ENCODE measurements at places on chromosomes 4 and X.

GRCh38 chr4:108360754-108361445, 192.2 kb upstream of the LEF1 start:
- no peak for DNase-seq

DNA sequence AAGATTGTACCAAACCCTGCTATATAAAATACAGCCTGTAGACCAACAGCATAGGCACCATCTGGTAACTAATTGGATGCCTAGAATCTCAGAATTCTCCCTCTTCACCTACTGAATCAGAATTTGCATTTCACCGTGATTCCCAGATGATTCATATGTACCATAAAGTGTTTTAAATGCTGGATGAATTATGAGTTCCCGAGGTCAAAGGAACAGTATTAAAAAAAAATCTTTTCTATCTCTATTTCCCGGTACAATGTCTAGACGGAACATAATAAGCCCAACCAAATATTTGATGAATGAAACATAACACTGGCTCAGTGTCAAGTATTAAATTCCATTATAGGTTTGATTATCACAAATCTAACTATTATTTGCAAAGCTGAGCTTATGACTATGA, 280.0 kb downstream of the ANKRD50 start:
- no peak for DNase-seq

- DNase-seq, result no peak
Measured at GRCh38 chrX:106952089-106952488, 31.9 kb downstream of the CLDN2 start.

DNA sequence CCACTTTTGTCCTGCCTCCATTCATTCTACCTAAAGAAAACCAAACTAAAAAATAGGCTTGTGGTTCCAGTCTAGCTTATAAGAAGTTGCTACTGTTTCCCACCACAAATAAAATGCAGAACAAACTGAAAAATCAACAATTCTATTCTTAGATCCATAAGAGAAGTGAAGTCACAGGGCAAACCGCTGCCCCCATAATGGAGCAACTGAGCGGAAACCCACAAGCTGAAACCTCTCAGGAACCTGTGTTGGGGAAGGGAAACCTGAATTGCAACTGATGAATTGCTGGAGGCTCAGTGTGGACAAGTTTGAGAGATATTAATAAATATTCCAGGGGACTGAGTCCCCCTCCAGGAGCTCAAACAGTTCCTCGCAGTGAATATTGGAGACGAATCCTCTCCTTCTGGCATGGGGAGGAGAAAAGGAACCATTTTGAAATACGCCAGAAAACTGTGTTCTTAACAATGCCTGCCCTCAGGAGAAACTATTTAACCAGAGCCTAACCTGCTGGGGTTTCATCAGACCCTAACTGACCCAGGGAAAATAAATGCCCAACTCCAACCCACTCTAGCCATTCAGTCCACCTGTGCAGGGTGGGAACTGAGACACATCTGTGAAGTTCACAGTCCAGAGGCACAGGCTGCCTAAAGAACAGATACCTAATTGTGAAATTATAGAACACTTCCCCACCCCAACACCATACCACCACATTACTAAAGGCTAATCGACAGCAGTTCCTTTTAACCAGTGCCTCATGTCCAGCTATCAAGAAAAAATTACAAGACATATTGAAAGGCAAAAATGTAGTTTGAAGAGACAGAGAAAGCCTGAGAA, 22.8 kb upstream of the SH3RF1 start:
- no peak for DNase-seq

DNA sequence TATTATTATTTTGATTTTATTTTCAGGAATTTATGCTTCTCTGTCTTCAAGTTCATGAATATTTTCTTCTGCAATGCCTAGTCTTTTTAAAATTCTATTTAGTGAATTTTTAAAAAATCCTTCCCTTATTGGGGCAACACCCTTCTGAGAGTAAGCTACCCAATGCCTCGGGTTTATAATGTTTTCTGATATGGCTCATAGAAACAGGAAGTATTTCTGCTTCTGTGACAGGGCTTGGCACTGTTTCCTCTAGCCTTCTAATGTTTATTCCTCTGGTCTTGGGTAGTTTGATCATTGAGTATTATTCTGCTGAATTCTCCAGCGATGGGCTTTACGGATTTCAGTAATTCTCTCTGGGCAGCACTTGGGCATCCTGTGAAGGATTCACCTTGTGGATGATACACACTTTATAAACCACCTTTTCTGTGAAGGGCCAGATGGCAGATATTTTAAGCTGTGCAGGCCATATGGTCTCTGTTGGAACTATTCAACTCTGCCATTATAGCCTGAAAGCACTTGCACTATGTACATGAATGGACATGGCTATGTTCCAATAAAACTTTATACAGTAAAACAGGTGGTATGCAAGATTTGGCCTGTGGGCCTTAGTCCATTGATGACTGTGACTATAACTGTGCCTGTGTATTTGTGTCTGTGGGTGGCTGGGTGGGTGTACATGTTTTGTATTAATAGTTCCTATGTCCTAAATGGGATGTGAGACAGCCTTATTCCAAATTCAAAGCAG, 95.9 kb upstream of the FAT1 start:
- no peak for DNase-seq

- DNase-seq, result no peak
Measured at GRCh38 chrX:153867671-153868070, 18.3 kb downstream of the L1CAM start.

DNA sequence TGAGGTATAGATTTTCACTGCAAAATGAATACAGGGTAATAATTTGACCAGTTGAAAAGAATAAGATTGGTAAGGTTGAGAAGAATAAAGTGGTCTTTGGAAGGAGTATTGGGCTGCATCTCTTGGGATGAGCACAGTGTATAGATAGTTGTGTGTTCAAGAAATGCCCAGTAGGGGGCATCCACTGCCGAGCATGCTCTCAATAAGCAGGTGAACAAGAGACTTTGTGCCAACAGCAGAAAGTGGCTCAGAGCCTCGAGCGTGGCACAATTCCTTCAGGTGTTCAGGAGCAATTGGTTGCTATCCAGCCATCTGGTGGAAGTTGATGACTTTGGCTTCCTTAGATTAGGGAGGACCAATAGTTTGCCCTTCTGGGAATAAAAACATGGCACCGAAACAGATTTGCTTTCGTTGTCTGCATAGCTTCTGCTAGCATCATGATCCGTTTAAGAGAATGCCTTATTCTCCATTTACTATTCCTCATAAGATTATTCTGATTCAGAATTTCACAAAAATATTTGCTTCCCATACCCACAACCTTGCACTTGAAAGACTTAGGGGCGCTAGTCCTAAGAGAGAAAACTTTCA, 258.1 kb upstream of the NEIL3 start:
- no peak for DNase-seq

- DNase-seq, result no peak
Measured at GRCh38 chr4:153528705-153529485, 62.7 kb downstream of the TMEM131L start.

- no peak for DNase-seq
Measured at GRCh38 chrX:118632862-118633261, 94.5 kb upstream of the IL13RA1 start.

DNA sequence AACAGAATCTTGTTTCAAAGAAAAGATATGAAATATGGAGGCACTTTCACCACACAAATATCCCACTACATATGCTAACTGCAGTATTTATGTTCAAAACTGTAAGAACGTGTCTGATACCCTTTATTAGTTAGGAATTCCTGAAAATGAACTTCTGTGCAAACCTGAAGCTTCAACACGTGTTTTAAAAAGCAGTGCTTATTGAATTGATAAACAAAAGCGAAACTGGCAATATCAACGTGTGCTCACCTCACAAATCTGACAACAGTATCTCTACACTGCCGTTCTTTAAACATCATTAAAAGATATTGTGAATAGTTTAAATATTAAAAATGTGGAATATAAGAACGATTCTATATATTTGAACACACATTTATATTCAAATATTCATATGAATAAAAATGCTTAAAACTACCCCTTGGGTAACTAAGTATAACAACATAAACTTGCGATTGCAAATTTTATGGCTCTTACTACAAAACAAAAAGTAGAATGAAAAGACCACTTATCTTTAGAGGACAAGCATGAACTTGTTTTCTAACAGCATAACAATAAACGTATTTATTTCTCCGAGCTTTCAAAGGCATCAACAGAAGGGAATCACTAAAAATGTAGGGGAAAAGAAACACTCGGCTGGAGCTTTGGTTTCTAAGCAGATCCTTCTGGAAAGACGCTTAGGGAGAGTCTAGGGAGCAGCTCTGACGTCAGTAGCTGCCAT, at the start of gene LRP2BP:
LRP2BP (minus strand) TSS at position 687 of the 718 bp plus-strand sequence. CDS start 17,738 bp downstream, outside the sequence.
- no peak for DNase-seq

DNA sequence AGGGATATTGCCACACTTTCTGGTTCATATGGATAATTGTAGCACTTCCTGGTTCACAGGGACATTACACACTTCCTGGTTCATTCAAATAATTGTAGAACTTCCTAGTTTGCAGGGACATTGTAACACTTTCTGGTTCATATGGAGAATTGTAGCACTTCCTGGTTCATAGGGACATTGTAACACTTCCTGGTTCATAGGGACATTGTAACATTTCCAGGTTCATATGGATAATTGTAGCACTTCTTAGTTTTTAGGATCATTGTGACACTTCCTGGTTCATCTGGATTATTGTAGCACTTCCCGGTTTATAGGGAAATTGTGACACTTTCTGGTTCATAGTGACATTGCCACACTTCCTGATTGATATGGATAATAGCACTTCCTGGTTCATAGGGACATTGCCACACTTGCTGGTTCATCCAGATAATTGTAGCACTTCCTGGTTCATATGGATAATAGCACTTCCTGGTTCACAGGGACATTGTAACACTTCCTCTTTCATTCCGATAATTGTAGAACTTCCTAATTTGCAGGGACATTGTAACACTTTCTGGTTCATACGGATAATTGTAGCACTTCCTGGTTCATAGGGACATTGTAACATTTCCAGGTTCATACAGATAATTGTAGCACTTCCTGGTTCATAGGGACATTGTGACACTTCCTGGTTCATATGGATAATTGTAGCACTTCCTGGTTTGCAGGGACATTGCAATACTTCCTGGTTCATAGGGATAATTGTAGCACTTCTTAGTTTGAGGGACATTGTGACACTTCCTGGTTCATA, 59.2 kb upstream of the CD99 start:
- DNase-seq, result no peak

DNA sequence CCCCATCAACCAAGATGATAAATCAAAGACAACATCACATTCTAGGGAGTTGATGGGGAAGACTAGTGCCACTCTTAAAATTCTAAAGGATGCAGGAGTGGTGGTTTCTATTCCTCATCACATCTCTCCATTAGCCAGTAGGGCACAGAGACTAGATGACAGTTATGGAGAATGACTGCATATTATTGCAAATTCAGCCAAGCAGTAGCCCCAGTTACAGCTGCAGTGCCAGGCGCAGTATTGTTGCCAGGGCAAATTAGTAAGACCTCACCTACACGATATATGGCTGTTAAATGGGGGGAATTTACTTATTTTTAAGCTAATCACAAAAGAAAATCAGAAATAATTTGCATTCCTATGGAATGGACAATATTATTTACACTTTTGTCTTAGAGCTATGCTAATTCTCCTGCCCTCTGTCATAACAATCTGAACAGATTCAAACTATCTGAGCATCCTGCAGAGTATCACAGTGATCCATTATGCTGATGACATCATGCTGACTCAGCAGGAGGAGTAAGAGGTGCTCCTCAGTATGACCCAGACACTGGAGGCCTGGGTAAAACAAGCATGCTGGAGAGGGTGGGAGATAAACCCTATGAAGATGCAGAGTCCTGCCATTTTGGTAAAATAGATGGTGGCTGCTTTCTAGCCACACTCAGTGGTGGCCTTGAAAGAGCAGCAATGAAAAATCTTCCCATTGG, 24.7 kb downstream of the ETNPPL start:
- no peak for DNase-seq

- no peak for DNase-seq
Measured at GRCh38 chr4:162350331-162350730, 186.5 kb upstream of the FSTL5 start.

- no peak for DNase-seq
Measured at GRCh38 chrX:43836435-43837184, 45.6 kb downstream of the MAOB start.

- no peak for DNase-seq
Measured at GRCh38 chr4:70997546-70997945, 4.1 kb downstream of the DCK start.

Data from NCI-H187 (cell line).